ENCODE measurements at places on chromosomes 7 and 10. TPM values are rescaled to one million over a fixed set of nuclear protein-coding genes. Genes with fewer than 3 reads are reported as not detected.

GRCh38 chr10:72802332-72802731 is 91.2 kb upstream of the OIT3 start:
- DNase-seq = no peak

GRCh38 chr10:118035354-118036005 is 11.3 kb downstream of the RAB11FIP2 start:
- DNase-seq = no peak

The GOLGA7B gene
- total RNA-seq = 0.21 TPM

- no peak for DNase-seq
Measured at GRCh38 chr7:142796501-142797390, 26.0 kb downstream of the PRSS2 start.

The SKIDA1 gene
- 6.3 TPM for total RNA-seq

GRCh38 chr10:89007129-89007893 is 16.7 kb downstream of the FAS start:
- no peak for DNase-seq

DNA sequence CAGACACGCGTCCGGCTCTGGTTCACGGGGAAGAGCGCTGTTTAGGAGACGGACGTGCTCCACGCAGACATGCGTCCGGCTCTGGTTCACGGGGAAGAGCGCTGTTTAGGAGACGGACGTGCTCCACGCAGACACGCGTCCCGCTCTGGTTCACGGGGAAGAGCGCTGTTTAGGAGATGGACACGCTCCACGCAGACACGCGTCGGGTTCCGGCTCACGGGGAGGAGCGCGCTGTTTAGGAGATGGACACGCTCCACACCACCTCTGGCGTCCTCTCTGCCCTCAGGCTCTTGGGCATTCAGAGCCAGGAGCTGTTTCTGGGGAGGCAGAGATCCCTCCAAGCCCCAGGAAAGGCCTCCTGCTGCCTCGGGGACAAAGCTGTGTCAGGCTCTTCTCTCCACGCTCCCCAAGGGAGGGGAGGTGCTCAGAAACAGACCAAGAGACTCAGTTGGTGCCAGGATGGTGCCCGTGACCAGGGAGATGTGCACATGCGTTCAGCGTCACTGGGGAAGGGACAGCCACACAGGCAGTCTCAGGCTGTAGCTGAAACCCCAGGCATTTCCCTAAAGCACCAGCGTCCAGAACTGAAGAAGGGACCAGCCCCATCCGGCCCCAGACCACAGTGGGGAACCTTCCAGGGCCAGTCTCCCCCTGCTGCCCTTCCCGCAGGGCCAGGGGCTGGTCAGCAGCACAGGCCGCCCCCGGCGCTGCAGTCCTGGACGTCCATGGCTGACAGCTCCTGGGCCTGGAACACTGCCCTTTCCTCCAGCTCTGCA is 175.6 kb downstream of the ELFN1 start:
- no peak for DNase-seq

GRCh38 chr10:130498042-130498441 is 361.9 kb downstream of the GLRX3 start:
- DNase-seq = no peak

GRCh38 chr7:141610671-141611070 is 59.5 kb downstream of the AGK start:
- no peak for DNase-seq

The GLI3 gene
- total RNA-seq = 1.1 TPM

The KIAA1549 gene
- total RNA-seq = 19.9 TPM

The ADAP1 gene
- total RNA-seq = 65.6 TPM

DNA sequence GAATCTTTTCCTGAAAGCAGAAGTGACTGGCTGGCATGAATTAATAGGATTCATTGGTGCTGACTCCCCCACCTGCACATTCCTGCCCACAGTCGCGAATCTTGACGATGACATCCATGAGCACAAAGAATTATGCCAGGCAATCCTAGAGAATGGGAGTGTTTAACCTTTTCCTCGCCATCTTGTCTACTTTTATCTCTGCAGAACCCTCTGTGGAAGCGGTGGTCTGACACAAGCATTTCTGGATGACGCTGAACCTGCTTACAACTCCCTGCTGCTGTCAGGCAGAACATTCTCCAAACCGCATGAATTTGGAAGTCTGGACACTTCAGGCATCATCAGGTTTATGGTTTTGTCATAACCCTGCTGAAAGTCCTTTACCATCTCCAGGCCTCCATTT is 36.5 kb downstream of the KLF6 start:
- no peak for DNase-seq

The NODAL gene
- total RNA-seq = 1.3 TPM

DNA sequence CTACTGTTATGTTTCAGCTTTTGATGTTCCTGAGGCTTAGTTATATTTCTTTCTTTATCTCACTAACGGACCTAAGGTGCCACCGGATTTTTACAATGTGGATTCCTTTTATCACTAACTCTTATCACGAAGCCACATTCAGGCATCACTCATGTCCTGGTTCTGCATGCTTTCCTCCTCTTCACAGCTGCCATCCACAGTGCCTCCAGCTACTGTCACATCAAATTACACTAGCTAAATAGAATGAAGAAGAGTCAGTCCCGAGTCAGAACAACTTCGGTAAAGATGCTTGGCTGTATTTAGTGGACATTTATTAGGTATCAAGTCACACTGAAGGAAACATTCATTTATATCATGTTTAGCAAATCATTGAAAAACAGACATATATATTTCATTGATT is 153.2 kb downstream of the NEBL start:
- DNase-seq = no peak

The SPDYE9 gene
- total RNA-seq = not detected

- no peak for DNase-seq
Measured at GRCh38 chr7:39674406-39674805, 51.0 kb downstream of the RALA start.

The C7orf57 gene
- not detected for total RNA-seq

DNA sequence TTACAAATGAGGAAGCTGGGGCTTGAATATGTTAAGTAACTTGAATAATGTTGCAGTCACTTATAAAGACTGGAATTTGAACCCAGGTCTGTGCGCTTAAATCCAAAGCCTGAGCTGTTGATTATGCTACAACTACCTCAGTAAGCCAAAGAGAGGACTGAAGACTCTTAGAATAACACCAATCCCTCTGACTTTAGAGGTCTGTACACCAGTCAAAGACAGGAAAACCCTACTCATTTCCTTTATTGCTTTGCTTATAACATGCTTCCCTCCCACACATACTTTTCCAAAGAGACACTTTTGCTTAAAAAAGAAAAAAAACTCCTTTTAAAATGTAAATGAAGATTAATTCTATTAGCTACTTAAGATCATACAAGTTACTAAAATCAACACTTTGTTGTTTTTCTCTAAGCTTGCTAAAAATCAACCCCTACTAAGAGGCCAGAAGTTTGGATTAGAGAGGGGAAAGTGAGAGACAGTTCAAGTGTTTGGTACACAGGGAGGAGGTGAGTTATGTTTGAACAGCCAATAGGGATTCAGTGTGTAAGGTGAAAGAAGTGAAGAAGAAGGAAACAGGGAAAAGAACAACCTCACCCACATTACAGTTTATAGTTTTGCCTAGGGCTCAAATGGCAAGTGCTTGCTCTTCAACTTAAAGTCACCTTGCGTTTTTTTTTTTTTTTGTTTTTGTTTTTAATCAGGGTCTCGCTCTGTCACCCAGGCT is 74.8 kb downstream of the MDH2 start:
- DNase-seq = no peak

GRCh38 chr10:1577373-1577770 is 160.0 kb downstream of the ADARB2 start:
- no peak for DNase-seq

GRCh38 chr10:69374242-69374641 is 42.5 kb downstream of the TACR2 start:
- DNase-seq = no peak
